ENCODE measurements at places on chromosomes 12 and 14.

DNA sequence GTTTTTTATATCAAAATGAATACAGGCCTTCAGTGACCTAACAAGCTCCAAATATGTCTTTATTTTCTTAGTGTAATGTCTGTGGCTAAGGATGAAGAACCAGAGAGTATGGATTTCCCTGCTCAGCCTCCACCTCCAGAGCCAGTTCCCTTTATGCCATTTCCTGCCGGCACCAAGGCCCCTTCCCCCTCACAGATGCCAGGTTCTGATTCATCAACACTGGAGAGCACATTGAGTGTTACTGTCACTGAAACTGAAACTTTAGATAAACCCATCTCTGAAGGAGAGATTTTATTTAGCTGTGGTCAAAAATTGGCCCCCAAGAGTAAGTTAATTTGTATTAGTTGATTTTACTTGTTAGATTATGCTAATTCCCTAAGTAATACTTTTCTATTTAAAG, 61.0 kb downstream of the KIAA0586 start:
- DNase-seq = no peak

- DNase-seq = no peak
Observed at GRCh38 chr12:65511134-65511834, 232.8 kb downstream of the MSRB3 start.

DNA sequence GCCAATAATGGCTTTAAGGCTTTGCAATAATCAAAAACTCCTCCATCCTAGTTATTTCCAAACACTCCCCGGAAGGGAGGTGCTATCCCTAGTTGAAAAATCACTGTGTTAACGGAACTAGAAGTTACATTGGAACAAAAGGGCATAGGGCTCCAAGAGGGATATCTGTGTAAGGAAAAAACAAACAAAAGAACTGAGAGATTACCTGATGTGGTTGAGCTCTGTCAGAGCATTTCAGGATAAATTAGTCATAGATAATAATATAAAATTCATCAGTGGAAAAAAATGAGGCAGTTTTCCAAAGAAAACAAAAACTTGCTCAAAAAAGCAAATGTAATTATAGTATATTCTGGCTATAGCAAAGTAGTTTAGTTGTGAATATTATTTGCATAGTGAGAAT, 27.4 kb upstream of the PAPLN start:
- DNase-seq = no peak

DNA sequence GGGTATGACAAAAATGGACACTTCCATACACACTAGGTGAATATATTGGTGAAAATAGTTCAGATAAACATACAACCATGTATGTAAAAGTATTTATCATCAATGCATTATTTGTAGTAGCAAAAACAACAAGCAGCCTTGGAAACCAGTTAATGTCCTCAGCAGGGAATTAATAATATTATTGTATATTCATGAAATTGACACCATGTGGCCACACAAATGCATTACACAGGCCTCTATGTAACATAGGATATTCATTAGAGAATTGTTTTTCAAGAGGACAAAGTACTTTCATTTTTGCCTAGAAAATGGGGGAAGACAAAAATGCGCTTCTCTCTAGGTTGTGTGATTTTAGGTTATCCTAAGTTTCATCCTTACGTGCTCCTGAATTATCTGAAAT, 24.3 kb downstream of the SPRING1 start:
- DNase-seq = peak; percentile 33

- DNase-seq = no peak
Observed at GRCh38 chr12:2652401-2653081, 142.2 kb upstream of the FKBP4 start.

GRCh38 chr12:89618113-89618862, 90.3 kb downstream of the ATP2B1 start:
- no peak for DNase-seq

DNA sequence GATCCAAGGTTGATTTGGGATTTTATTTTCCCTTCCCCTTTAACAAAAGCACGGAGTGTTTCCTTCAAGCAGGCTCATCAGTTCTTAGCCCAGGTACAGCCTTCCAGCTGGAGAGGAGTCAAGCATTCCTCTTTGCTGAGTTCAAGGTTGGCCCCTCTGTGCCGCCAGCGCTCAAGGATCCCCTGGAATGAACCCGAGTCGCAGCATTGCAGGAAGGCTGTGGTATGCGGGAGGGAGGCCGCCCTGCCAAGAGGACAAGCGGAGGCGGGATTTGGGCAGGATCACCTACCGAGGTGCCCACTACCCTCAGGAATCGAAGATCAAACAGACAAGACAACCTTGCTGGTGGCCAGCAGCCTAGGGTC, 53.9 kb upstream of the NCOR2 start:
- DNase-seq = no peak

DNA sequence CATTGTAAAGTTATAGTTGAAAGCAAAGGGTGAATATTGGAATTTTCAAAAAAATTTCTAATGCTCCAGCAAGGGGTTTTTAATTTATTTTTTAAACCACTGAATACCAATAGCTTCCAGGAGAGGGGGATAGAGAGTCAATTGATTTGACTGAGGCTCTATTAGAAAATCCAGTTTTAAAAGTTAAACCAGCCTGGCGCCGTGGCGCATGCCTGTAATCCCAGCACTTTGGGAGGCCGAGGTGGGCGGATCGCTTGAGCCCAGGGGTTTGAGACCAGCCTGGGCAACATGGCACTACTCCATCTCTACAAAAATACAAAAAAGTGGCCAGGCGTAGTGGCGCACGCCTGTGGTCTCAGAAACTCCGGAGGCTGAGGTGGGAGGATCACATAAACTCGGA, 150.1 kb downstream of the SLC38A4 start:
- peak; percentile 56 for DNase-seq

GRCh38 chr12:112117685-112118084, 7.7 kb upstream of the TRAFD1 start:
- DNase-seq = no peak

- DNase-seq = no peak
Observed at GRCh38 chr14:82667501-82667900, 1133.8 kb upstream of the SEL1L start.

DNA sequence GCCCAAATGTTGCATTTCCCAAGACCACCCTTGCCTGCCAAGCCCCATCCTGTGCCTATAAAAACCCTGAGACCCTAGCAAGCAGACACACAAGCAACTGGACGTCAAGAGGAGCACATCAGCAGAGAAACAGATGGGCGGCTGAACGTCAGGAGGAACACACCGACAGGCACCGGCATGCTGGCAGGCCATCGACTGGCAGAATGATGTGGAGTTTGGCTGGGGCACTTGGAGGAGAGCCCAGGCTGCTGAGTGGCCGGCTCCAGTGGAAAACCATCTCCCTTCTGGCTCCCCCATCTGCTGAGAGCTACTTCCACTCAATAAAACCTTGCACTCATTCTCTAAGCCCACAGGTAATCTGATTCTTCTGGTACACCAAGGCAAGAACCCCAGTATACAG, 130.1 kb downstream of the SLC41A2 start:
- DNase-seq = no peak

DNA sequence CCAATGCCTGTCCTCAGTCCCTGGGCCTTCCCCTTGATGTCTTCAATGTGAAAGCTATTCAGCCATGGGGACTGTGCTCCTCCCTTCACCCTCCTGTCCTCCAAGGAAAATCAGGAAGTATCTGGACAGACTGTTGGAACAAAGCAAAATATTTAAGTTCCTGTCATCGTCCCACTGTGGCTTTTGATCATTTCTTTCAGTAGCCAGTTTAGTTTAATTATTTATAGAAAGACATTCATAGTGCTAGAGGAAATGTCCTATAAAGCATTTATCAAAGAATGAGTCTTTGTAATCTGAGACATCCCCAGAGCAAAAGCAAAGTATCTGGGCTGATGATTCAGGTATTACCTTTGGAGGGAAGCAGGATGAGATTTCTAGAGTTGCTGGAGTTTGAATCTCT, 254.1 kb downstream of the NRXN3 start:
- DNase-seq = no peak

DNA sequence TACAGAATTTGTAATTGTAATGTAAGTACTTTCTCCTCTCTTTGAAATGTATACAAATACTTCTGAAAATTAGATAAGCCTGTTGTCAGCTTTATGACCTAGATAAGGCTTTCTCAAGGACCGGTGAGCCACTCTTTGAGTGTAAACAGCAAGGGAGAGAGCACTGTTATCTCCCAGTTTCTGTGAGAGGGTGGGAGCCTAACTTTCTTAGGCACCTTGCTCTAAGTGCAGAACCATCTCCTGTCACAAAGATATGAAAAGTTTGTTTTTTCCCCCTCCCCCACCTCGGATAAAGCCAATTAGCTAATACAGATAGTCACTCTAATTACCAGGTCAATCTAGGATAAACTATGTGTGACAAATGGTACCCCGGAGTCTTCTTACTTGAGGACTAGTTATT, 35.8 kb downstream of the CAPS2 start:
- no peak for DNase-seq

- no peak for DNase-seq
Observed at GRCh38 chr14:95274279-95274678, 45.4 kb downstream of the CLMN start.

GRCh38 chr12:62730649-62731048, 204.3 kb downstream of the PPM1H start:
- DNase-seq = no peak

GRCh38 chr14:22926316-22926715, 2.9 kb downstream of the PRMT5 start:
- no peak for DNase-seq

DNA sequence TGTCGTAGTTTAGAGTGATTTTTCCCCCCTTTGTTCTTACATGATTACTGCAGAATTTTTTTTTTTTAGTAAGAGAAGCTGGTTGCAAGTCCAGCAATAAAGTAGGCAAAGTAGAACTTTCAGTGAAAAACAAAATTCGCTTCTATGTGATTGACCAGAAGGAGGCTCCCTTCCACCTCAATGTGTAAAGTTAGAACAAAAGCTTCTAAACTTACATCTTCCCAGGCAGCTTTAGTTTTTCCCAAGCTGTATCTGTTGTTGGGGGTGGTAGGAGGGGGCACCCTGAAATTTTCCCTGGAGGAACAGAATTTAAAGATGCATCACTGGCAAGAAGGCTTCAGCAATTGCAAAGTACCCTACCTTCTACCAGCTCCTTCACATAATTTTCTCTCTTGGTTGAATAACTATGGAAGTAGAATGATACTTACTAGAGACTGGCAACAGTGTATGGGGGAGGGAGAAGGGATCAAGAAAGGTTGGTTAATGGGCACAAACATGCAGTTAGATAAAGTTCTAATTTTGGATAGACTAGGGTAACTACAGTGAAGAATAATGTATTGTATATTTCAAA, 87.3 kb upstream of the E2F7 start:
- DNase-seq = peak; percentile 9

DNA sequence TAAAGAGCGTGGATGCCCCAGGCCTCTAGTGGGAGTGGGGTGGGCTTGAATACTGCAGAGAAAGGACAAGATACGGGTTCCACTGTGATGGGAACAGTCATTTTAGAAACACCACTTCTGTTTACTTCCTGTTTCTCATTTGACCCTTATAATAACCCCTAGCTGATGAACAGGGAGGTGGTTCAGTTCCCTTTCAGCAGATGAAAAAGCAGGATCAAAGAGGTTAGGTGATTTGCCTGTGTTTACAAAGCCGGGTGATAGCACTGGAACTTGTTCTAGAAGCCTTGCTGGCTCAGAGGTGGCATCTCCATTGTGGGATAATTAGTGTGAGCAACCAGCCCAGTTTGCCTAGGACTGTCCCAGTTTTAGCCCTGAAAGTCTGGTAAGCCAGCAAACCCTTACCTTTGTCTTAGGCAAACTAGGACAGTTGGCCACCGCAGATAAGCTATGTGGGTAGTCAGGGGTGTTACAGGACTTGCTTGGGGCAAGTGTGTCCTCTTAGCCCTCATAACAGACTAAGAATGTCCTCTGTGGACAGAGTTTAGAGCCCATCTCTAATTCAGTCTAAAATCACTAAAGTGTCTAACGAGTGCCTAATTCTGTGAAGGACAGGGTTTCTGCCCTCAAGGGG, 7.5 kb upstream of the LRP1-AS start:
- no peak for DNase-seq

DNA sequence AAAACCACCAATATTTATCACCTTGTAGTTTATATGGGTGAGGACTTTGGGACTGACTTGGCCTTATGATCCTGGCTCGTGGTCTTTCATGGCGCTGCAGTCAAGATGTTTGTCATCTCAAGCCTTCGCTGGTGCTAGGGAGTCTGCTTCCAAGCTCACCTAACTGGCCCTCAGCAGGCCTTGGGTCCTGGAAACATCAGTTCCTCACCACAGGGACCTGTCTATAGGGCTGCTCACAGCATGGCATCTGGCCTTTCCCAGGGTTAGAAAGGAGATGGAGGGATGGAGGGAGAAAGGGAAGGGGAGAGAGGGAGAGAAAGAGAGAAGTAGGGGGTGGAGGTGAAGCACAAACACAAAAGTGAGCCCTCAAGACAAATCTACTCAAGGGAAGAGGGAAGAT, 31.7 kb downstream of the VCPKMT start:
- DNase-seq = no peak

GRCh38 chr12:107109726-107110719, 16.7 kb upstream of the CRY1 start:
- DNase-seq = no peak

GRCh38 chr12:86590296-86590695, 334.1 kb upstream of the MGAT4C start:
- DNase-seq = no peak

Data from NAMALWA (cell line).